Kidney tubule cell (primary cell): ENCODE measurements at places on chromosomes 5 and 9.

GRCh38 chr5:42596817-42597216 is 159.8 kb upstream of the CCDC152 start:
- no peak for DNase-seq

DNA sequence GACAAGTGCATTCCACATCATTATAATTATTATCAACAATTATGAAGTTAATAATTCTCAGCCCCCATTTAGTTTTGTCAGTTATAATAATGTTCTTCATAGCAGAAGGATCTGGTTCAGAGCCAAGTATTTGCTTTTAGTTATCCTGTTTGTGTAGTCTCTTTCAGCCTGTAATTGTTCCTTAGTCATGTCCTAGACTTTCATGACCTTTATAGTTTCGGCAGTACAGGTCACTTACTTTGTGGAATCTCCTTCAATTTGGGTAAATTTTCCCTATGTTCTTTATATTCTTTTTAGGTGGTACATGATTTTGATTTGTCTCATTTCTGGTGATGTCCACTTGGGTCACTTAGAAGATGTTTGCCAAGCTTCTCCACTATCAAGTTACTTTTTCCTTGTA is 34.3 kb downstream of the UBE2R2 start:
- no peak for DNase-seq

DNA sequence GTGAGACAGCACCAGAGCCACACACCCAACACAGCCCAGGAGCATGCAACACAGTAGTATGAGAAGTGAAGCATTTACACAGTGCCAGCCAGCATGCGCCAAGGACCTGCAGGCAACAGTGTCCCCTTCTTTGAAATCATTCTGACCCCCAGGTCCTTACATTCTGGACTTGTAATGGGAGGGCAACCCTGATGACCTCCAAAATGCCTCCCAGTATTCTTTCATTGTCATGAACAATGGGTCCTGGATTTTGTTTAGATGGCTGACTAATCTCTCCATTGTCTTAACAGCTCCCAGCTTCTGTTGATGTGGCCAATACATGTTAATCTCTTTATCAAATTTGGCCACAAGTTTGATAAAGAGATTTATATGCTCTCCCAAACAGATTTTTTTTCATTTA is 417.1 kb downstream of the DMRTA1 start:
- DNase-seq, result no peak

DNA sequence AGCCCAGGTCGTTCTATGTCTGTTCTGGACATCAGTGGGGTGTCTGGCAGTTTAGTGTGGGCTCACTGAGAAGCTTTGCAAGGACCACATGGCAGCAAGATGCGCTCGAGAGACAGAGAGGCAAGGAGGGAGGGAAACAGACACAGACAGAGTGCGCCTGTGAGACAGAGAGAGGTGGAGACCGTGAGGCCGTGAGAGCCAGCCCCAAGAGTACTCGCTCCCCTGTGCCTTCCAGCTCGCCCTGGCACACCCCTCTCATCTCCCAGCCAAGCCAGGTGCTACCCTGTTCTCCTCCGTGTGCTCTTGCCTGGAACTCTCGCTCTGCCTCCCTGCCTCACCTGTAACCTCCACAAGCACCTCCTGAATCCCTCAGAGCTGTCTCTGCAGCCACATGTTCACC is 106.8 kb downstream of the EHMT1 start:
- no peak for DNase-seq

DNA sequence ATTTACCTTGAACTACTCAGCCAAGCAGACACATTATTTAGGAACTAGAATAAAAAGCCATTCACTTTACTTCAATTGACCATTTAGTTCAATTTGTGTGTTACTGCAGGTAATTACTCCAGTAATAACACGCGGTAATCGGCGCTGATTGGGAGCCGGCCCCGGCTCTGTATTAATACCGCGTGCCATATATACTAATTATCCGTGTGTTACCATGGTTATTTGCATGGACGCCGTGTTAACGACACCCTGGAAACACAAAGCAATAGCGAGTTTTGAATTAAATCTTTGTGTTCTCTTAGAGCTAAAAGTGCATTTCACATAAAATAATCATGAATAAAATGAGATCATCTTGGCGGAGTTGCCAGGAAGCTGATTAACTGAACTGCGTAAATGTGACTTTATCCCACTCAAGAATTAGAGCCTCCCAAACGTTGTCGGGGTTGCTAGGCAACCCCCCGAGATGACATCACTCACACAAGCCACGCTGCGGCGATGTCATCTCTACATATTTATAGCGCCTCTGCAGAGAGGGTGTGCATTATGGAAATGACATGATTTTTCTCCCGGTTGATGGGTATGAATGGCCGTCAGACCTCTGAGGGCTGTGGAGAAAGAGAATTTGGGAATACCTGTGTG is 41.4 kb upstream of the RNU6ATAC start:
- DNase-seq, result peak; percentile 8

- peak; percentile 98 for DNase-seq
These were observed 178.0 kb downstream of the ESM1 start for GRCh38 chr5:54807421-54807820.

GRCh38 chr5:154518438-154518867 is 40.4 kb upstream of the HAND1 start:
- DNase-seq, result no peak

GRCh38 chr9:88923092-88923491 is 68.2 kb upstream of the S1PR3 start:
- no peak for DNase-seq

- no peak for DNase-seq
These were observed 81.5 kb downstream of the LMNB1 start for GRCh38 chr5:126858441-126858840.

DNA sequence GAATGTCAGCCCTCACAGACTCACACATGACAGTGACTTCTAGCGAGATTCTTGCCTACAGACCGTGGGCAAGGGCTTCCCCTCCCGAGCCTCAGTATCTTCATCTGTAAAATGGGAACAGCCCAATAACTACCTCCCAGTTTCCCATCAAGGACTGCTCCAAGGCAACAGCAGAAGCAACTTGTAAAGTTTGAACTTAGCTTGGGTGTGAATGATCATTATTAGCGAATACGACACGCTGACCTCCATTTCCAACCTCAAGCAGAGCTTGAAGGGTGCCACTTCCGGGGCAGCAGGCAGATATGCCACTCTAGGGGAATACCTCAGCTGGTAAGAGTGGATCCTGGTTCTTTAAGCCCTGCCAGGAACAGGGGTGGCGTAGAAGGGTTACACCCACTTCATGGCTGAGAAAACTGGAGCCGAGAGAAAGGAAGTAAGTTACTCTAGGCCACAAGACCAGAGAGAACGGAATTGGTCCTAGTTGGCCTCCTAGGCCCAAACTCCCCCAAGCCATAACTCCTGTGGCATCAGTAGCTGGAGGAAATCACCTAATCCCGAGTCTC is 2.0 kb downstream of the RNF44 start:
- peak; percentile 78 for DNase-seq

DNA sequence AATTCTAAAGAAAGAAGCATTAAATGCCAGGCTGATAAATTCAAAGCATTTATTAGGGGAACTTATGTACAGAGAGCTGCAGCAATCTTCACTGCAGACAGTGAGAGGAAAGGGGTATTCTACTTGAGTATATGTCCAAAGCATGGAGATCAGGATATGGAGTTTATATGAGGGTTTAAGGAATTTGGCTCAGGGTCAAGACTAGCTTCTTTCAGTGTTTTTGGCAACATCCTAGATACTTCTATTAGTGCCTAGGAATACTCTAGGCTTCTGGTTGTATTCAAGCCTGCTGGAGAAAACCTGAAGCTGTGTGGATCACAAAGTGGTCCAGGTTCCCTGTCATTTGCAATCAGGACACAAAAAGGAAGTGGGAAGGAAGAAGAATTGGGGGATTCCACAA is 194.6 kb downstream of the CETN3 start:
- DNase-seq, result no peak

DNA sequence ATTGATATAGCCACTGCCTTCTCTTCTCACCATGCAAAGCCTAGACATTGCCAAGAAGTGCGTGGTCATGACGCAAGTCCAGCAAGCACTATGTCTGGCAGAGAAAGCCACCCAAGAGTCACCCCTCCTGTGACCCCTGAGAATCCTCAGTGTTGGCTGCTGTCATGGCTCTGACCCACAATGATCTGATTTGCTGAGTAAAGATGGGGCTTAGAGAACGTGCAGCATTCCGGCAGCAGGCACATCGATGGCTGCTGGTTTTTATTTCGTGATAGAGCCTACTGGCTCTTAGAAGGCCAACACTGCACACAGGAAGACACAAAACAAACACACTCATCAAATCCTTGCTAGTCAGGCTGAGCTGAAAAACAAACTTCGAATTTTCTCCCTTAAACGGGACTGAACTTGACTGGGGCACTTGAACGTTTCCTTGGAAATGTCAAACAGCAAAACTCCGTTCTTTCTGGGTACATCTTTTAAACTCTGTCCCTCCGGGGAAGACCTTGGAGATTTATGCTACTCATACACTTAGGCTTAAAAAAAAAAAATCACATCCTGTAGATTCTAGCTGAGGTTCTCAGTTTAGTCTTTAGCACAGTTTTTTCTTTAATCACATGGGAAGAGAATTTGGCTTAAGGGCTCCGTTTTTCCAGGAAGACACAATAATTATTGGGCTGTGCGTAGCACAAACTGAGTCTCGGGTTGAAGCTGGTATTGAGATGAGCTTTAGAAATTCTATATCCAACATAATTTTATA is 88.2 kb upstream of the BASP1 start:
- no peak for DNase-seq

- peak; percentile 8 for DNase-seq
These were observed 51.0 kb downstream of the PTPDC1 start for GRCh38 chr9:94135222-94135621.

- no peak for DNase-seq
These were observed 46.7 kb downstream of the SLCO4C1 start for GRCh38 chr5:102249381-102249780.

DNA sequence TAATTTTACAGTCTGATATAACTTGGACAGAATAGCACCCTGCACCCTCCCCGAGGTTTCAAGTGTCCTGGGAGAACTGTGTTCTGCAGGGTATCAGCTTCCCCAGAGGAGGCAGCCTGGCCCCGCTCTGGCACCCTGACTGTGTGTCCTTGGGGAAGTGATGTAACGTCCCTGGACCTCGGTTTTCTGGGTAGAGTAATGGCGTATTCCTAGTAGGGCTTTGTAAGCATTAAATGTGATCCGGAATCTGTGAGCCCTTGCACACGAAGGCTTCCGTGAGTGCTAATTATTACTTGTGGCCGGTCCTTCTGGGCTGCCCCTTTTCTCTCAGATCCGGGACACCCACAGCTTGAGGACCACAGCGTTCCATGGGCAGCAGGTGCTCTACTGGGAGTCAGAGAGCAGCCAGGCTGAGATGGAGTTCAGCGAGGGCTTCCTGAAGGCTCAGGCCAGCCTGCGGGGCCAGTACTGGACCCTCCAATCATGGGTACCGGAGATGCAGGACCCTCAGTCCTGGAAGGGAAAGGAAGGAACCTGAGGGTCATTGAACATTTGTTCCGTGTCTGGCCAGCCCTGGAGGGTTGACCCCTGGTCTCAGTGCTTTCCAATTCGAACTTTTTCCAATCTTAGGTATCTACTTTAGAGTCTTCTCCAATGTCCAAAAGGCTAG is 1.0 kb upstream of the CACFD1 start:
- DNase-seq, result no peak

DNA sequence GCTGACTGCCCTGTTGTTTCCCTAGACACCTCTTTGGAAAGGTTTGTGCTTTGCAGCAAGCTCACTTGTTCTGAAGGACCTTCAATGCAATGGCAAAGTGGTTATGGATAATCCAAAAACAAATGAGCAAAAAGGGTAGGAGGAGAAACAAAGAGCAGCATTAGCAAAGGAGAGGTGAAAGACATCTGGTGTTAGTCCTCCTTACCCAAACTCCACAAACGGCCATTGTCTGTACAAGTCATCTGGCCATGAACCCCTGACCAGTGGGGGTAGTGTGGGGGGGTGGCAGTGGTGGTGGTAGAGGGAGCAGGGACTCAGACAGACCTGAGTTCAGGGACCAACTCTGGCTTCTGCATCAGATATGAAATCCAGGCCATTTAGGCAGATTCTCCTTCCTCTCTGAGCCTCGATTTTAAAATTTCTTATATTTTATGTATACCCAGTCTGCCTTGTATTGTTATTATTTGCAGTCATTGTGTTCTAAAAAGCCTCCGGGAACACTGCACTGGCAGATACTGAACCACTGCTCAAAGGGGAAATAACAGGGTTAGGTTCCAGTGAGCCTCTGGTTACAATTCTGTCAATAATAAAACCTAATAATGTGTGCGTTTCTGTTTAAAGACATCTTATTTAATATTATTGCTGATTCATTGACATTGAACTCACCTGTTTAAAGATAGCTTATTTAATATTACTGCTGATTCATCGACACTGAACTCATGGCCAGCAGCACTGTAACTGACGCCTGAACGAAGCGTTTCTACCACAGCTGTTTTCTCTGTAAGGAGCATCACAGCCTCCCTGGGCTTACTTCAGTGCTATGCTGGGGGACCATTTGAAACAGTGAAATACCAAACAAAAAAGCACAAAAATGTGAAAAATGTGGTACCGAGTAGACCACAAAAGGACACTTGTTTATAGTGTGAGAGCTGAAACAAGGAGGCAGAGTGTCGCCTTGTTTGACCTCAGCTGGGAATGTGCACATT is 156.0 kb downstream of the SEC61B start:
- no peak for DNase-seq

GRCh38 chr5:127367029-127367428 is 76.4 kb downstream of the MEGF10 start:
- DNase-seq, result no peak

- DNase-seq, result peak; percentile 3
These were observed at the start of gene JAKMIP2 for GRCh38 chr5:147782110-147783028. Gene JAKMIP2, minus strand, starts transcription at chr5:147782728. Its CDS starts 110,922 bp downstream, at chr5:147671806.

DNA sequence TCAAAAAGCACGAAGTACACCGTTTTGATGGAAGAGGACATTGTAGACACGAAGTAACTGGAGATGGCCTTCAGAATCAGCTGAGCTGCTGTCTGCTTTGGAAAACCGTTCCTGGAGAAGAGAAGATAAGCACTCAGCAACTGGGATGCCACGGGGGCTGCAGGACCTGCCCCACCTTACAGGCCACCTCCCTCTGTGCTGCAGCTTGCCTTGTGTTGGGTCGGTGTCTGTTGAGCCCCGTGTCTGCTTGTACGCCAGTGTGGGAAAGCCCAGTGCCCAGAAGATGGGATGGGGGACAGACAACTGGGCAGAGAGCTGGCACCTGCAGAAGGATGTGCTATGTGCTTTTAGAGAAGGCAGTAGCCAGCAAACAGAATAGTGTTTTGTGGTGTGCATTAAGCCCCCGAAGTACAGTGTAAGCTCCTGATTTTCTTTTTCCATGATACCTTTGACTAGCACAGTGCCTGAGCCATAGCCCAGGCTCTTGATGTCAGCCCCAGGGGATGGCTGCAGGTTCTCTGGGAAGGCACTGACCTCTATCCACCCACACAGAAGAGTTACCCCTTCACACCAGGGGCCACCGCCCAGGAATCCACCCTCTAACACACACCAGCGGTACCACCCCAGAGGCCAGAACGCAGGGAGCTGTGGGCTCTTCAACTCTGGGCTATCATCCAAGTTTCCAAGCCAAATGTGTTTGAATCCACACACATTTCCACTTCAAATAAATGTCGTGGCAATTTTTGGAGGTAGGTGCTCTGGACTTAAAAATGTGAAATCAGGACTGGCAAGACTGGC is 63.8 kb downstream of the MACROH2A1 start:
- no peak for DNase-seq

- no peak for DNase-seq
These were observed 170.1 kb upstream of the PITX1 start for GRCh38 chr5:135204151-135204600.

GRCh38 chr9:129962889-129963703 is 79.9 kb downstream of the FNBP1 start:
- peak; percentile 56 for DNase-seq
